ENCODE measurements at places on chromosomes 2 and 18. TPM values are rescaled to one million over a fixed set of nuclear protein-coding genes. Genes with fewer than 3 reads are reported as not detected.

HOXD13 gene
- not detected for polyA plus RNA-seq

SLC4A3 gene
- 1.0 TPM for polyA plus RNA-seq

GRCh38 chr2:43444989-43445645 is 150.7 kb downstream of the THADA start:
- H3K4me3 ChIP-seq: no peak overlapping the region
- H3K27me3 ChIP-seq: no peaks in the 10 kb centered on the region
- H3K27ac ChIP-seq: no peak overlapping the region
- no peaks in the 10 kb centered on the region for H3K4me1 ChIP-seq

DNA sequence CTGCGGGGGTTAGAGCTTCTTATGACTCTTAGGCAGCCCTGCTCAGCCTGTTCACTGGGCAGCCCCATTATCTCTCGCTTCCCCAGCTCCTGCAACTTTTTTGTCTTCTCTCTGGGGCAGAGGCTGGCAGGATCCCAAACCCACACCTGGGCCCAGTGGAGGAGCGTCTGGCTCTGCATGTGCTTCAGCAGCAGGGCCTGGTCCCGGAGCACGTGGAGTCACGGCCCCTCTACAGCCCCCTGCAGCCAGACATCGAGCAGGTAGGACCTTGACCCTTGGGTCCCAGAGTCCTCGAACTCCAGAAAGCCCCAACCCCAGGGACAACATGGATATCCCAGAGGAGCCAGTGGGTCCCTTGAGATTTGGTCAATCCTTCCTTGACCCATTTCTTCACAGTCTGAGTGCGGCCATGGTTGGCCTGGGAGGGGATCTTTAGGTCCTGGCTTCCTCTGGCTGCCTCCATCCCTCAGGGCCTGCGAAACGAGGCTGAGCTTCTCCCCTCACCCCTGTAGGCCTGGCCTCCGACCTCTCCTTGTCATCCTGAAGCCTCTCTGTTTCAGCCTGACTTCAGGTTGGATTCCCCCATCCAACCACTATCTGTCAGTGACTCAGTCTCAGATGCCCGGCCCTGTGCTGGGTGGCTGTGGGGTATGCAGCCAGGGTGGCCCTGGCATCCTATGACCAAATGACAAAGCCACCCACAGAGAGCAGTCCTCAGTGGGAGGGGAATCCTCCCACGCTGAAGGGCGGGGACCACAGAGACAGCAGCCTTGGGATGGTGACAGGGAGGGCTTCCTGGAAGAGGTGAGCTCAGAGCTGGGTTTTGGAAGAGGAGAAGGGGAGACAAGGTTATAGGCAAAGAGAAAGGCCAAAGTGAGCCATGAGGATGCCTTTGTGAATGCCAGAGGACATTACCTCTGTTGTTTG is 214.2 kb downstream of the DYSF start:
- H3K4me3 ChIP-seq: no peak overlapping the region
- DNase-seq: no peak
- no peaks in the 10 kb centered on the region for H3K36me3 ChIP-seq
- no peaks in the 10 kb centered on the region for H3K27me3 ChIP-seq
- H3K4me1 ChIP-seq: no peaks in the 10 kb centered on the region
- no peak overlapping the region for H3K27ac ChIP-seq

- H3K27ac ChIP-seq: no peak overlapping the region
- no peaks in the 10 kb centered on the region for H3K36me3 ChIP-seq
- DNase-seq: peak; percentile 17
- H3K4me1 ChIP-seq: no peaks in the 10 kb centered on the region
- no peak overlapping the region for H3K4me3 ChIP-seq
Measured at GRCh38 chr2:170115501-170116229, 62.3 kb upstream of the MYO3B start.

DNA sequence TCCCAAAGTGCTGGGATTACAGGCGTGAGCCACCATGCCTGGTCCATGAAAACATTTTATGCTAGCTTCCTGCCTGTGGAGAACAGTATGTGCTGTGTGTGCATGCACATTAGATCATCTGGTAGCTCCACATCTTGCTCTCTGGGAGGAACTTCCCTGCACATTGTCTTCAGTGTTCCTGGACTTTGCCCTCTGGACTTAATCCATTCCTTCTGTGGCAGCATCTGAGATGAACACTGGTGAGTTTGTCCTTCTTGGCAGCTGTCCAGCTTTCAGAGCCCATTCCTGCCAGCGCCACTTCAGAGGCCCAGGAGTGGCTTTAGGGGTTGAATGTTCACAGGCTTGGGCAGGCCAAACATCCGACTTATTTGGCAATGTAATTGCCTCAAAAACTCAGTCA is 65.2 kb downstream of the POU3F3 start:
- no peaks in the 10 kb centered on the region for H3K36me3 ChIP-seq
- peaks cover 5% of the 10 kb centered on the region for H3K4me1 ChIP-seq
- no peaks in the 10 kb centered on the region for H3K27me3 ChIP-seq
- H3K4me3 ChIP-seq: no peak overlapping the region
- H3K27ac ChIP-seq: peak overlapping the region; percentile 58

GRCh38 chr18:57925706-57926105 is 118.3 kb upstream of the NEDD4L start:
- no peak overlapping the region for H3K27ac ChIP-seq
- DNase-seq: no peak

NOSTRIN gene
- polyA plus RNA-seq: 14.0 TPM

GRCh38 chr18:8584798-8585197 is 24.4 kb upstream of the RAB12 start:
- DNase-seq: no peak
- no peaks in the 10 kb centered on the region for H3K4me1 ChIP-seq
- no peak overlapping the region for H3K4me3 ChIP-seq
- no peak overlapping the region for H3K27ac ChIP-seq
- no peaks in the 10 kb centered on the region for H3K36me3 ChIP-seq

DNA sequence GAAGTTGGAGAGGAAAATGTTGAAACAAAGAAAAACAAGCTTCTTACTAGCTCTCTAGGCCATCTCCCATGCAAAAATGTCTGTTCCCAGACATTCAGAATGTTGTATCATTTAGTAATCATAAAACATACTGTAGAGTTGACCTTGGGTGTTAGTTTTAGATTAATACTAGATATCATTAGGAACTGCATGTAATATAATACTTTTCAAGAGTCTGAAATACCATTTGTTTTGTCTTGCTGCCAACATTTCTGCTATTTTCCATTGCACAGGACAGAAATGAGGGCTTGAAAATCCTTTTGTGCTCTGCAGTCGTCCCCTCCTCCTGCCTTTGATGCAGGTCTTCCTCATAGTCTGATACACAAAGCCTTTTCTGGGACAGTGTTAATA is 89.5 kb upstream of the RBMS1 start:
- no peaks in the 10 kb centered on the region for H3K4me1 ChIP-seq
- no peaks in the 10 kb centered on the region for H3K27me3 ChIP-seq
- no peaks in the 10 kb centered on the region for H3K36me3 ChIP-seq
- H3K27ac ChIP-seq: no peak overlapping the region
- no peak overlapping the region for H3K4me3 ChIP-seq

RNF144A gene
- polyA plus RNA-seq: 3.7 TPM

Data from small intestine (tissue), 16 donors.